ENCODE measurements at places on chromosomes 3 and 15. TPM values are rescaled to one million over a fixed set of nuclear protein-coding genes. Genes with fewer than 3 reads are reported as not detected.

CPLX3 gene
- total RNA-seq: 0.53 TPM

USP50 gene
- 0.41 TPM for total RNA-seq

DPPA2 gene
- not detected for total RNA-seq

RUVBL1 gene
- 5.6 TPM for total RNA-seq

CA12 gene
- total RNA-seq: not detected

TUBGCP4 gene
- total RNA-seq: 4.1 TPM

CCDC54 gene
- not detected for total RNA-seq

ASB14 gene
- total RNA-seq: not detected

ST8SIA2 gene
- total RNA-seq: not detected

NOX5 gene
- not detected for total RNA-seq

EFCC1 gene
- total RNA-seq: 0.25 TPM

PKM gene
- total RNA-seq: 203 TPM

ADAMTS7 gene
- total RNA-seq: 0.30 TPM

PLAAT1 gene
- total RNA-seq: not detected

ETV5 gene
- not detected for total RNA-seq

GNB4 gene
- 0.41 TPM for total RNA-seq

RHCG gene
- not detected for total RNA-seq

FOXL2NB gene
- not detected for total RNA-seq

CYP1A2 gene
- total RNA-seq: not detected

MORC1 gene
- total RNA-seq: not detected

NUP210 gene
- total RNA-seq: 83.5 TPM

RASL12 gene
- not detected for total RNA-seq

HRG gene
- total RNA-seq: not detected

PATL2 gene
- total RNA-seq: 21.9 TPM

Measured in CD4-positive, alpha-beta T cell (primary cell).